CD14-positive monocyte (primary cell): ENCODE measurements at places on chromosomes 2 and 18.

- DNase-seq, result no peak
These were observed 73.5 kb downstream of the PHLPP1 start for GRCh38 chr18:62788876-62789275.

- DNase-seq, result no peak
These were observed 2.7 kb downstream of the BIN1 start for GRCh38 chr2:127104166-127104660.

- DNase-seq, result no peak
These were observed 669.4 kb downstream of the IRS1 start for GRCh38 chr2:226130192-226130591.

GRCh38 chr2:148726228-148726627, 81.7 kb downstream of the EPC2 start:
- no peak for DNase-seq
